Nasal cavity respiratory epithelium epithelial cell of viscerocranial mucosa (primary cell): ENCODE measurements at places on chromosomes 6 and 20. TPM values are rescaled to one million over a fixed set of nuclear protein-coding genes. Genes with fewer than 3 reads are reported as not detected.

The LTB gene
- not detected in 2 replicates for total RNA-seq

The COL9A3 gene
- 0.14 and 1.7 TPM in 2 replicates for total RNA-seq

The SLC25A27 gene
- 5.1 and 11.7 TPM in 2 replicates for total RNA-seq

The ATP9A gene
- 36.2 and 72.0 TPM in 2 replicates for total RNA-seq

The ADGRG6 gene
- total RNA-seq = 13.0 and 20.5 TPM in 2 replicates

The SMOC2 gene
- 0.14 TPM in 1 of 2 replicates, not detected in the other for total RNA-seq

The BRPF3 gene
- total RNA-seq = 8.2 and 17.4 TPM in 2 replicates

The MLN gene
- not detected in 2 replicates for total RNA-seq

The FANCE gene
- total RNA-seq = 49.6 and 52.0 TPM in 2 replicates

The TFAP2C gene
- 8.2 and 10.3 TPM in 2 replicates for total RNA-seq

The RPS21 gene
- 541 and 1,127 TPM in 2 replicates for total RNA-seq

The BHLHE23 gene
- total RNA-seq = not detected in 2 replicates

The KCNK16 gene
- not detected in 2 replicates for total RNA-seq

The TPD52L1 gene
- 229 and 324 TPM in 2 replicates for total RNA-seq

The ROS1 gene
- total RNA-seq = under 0.01 and 0.57 TPM in 2 replicates

The HLA-DQB1 gene
- not detected in 2 replicates for total RNA-seq

The SRSF6 gene
- total RNA-seq = 39.3 and 58.4 TPM in 2 replicates

The SALL4 gene
- total RNA-seq = 0.21 and 1.4 TPM in 2 replicates

The RHAG gene
- not detected in 2 replicates for total RNA-seq

The XKR7 gene
- total RNA-seq = not detected in 2 replicates

The PTGIS gene
- not detected in 2 replicates for total RNA-seq

The ADAT2 gene
- total RNA-seq = 5.5 and 8.5 TPM in 2 replicates

The GDAP1L1 gene
- total RNA-seq = not detected in 2 replicates

The SLC32A1 gene
- not detected in 2 replicates for total RNA-seq

The SEMG1 gene
- not detected in 2 replicates for total RNA-seq

The FABP7 gene
- not detected in 2 replicates for total RNA-seq

The EPB41L1 gene
- total RNA-seq = 1.4 and 16.7 TPM in 2 replicates

The TLDC2 gene
- total RNA-seq = under 0.01 TPM in 1 of 2 replicates, not detected in the other

The MBOAT1 gene
- total RNA-seq = 10.0 and 35.2 TPM in 2 replicates

The CRISP2 gene
- not detected in 2 replicates for total RNA-seq

The GJA1 gene
- 101 and 212 TPM in 2 replicates for total RNA-seq

The MPIG6B gene
- not detected in 2 replicates for total RNA-seq

The SLC22A7 gene
- not detected in 2 replicates for total RNA-seq

The OPRM1 gene
- total RNA-seq = not detected in 2 replicates

The SYCP2L gene
- 0.85 and 2.4 TPM in 2 replicates for total RNA-seq

The TSPO2 gene
- not detected in 2 replicates for total RNA-seq

The SNHG17 gene
- 25.5 and 26.0 TPM in 2 replicates for total RNA-seq

The NELFCD gene
- total RNA-seq = 28.4 and 61.2 TPM in 2 replicates

The SAMD5 gene
- total RNA-seq = 1.4 TPM in 2 replicates

The KLC4 gene
- 14.0 and 16.6 TPM in 2 replicates for total RNA-seq
